Upper lobe of right lung (tissue), 1 donor: ENCODE measurements at places on chromosomes 7 and 10. TPM values are rescaled to one million over a fixed set of nuclear protein-coding genes. Genes with fewer than 3 reads are reported as not detected.

GRCh38 chr7:155867280-155867679 lies 55.0 kb upstream of the SHH start:
- no peaks in the 10 kb centered on the region for H3K27me3 ChIP-seq
- H3K36me3 ChIP-seq, result no peaks in the 10 kb centered on the region
- no peak for DNase-seq
- no peak overlapping the region for H3K4me3 ChIP-seq
- H3K4me1 ChIP-seq, result no peaks in the 10 kb centered on the region

- DNase-seq, result no peak
- no peak overlapping the region for H3K27ac ChIP-seq
- peak overlapping the region; percentile 38 for H3K4me3 ChIP-seq
Observed at GRCh38 chr7:90701021-90701420, 104.9 kb downstream of the CDK14 start.

GRCh38 chr7:147418966-147419365 lies 1171.6 kb upstream of the C7orf33 start:
- H3K27me3 ChIP-seq, result no peaks in the 10 kb centered on the region
- H3K27ac ChIP-seq, result no peak overlapping the region
- no peak for DNase-seq
- no peak overlapping the region for H3K4me3 ChIP-seq
- H3K4me1 ChIP-seq, result no peaks in the 10 kb centered on the region

DNA sequence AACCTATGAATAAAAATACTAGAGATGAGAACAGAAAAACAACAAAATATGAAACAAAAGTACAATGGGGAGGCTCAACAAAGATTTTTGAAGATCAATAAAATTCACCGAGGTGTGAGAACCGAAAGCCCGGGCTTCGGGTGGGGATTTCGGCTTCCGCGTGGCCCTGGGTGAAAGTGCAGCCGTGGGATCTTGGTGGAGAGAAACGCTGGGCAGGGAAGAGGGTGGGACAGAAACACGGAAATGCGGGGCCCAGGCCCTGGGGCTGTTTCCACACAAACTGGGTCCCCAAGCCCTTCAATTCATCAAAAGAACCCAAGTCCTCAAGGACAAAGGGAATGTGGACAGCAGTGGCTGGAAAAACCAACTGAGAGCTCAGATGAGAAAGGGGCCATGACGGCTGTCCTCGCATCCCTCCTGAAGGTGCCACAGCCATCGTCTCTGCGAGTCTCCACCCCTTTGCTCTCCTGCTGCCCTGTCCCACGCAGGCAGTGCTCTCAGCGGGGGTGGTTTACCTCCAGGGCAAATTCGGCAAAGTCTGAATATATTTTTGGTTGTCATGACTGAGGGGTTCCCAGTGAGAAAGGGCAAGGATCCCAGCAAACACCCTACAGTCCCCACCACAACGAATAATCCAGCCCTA lies 19.7 kb downstream of the FOXL3 start:
- no peaks in the 10 kb centered on the region for H3K4me1 ChIP-seq
- H3K4me3 ChIP-seq, result no peak overlapping the region
- H3K27me3 ChIP-seq, result peaks cover 10% of the 10 kb centered on the region
- H3K27ac ChIP-seq, result no peak overlapping the region
- peak; percentile 36 for DNase-seq
- H3K36me3 ChIP-seq, result no peaks in the 10 kb centered on the region

DENND2A gene
- 26.2 TPM for total RNA-seq

GRCh38 chr7:48438206-48438605 lies 266.9 kb downstream of the ABCA13 start:
- H3K4me3 ChIP-seq, result no peak overlapping the region
- no peaks in the 10 kb centered on the region for H3K36me3 ChIP-seq
- H3K27ac ChIP-seq, result no peak overlapping the region
- H3K4me1 ChIP-seq, result no peaks in the 10 kb centered on the region
- H3K27me3 ChIP-seq, result no peaks in the 10 kb centered on the region
- DNase-seq, result no peak

- H3K4me1 ChIP-seq, result peaks cover 6% of the 10 kb centered on the region
- peak; percentile 33 for DNase-seq
- peaks cover 3% of the 10 kb centered on the region for H3K27me3 ChIP-seq
- no peak overlapping the region for H3K27ac ChIP-seq
- no peaks in the 10 kb centered on the region for H3K36me3 ChIP-seq
Observed at GRCh38 chr7:151416112-151416940, 6.5 kb upstream of the WDR86 start.

DNA sequence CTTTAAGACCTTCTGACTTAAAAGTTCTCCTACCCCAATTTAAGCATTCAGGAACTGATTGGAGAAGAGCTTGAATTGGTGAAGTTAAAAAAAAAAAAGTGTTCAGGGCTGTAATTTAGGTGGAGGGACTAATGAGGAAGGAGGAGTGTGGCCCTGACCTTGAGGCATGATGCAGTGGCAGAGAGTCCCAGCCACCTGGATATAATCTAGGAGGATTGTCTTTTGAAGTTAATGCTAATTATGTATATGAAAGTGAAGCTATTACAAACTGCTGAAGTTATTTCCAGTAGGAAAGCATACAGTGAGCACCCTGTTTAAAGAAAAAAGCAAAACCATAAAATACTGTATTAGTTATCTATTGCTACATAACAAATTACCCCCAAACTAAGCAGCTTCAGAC lies 31.5 kb downstream of the ADD3 start:
- H3K4me1 ChIP-seq, result no peaks in the 10 kb centered on the region
- no peak overlapping the region for H3K4me3 ChIP-seq
- no peaks in the 10 kb centered on the region for H3K27me3 ChIP-seq
- H3K27ac ChIP-seq, result no peak overlapping the region

CHRM2 gene
- 1.1 TPM for total RNA-seq

DNA sequence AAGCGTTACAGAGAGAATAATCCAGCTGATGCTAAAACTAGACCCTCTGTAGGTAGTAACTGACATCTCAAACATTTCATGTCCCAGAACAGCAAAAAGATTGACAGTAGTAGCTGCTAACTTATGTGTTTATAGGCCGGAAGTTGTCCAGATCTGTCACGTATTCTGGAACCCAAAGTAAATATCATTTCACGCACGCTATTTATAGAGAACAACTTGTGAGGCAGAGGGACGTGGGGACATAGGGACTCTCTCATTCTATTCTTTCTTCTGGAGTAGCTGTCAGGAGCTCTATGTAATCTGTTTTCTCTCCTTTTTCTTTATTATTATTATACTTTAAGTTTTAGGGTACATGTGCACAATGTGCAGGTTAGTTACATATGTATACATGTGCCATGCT lies 22.3 kb downstream of the AGK start:
- H3K27me3 ChIP-seq, result no peaks in the 10 kb centered on the region
- H3K36me3 ChIP-seq, result peaks cover 1% of the 10 kb centered on the region
- H3K27ac ChIP-seq, result no peak overlapping the region
- H3K4me1 ChIP-seq, result no peaks in the 10 kb centered on the region

DNA sequence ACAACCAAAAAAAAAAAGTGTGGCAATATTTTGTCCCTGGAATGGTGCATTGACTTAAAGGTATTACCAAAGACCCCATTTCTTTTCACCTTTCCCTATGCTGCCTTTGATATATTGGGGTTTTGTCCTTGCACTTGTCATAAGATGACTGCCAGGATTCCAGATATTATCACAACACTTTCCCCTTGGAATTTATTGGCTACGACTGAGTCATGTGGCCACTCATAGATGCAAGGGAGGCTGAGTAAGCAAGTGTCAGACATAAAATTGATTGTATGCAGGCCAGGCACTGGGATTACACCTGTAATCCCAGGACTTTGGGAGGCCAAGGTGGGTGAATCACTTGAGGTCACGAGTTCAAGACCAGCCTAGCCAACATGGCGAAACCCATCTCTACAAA lies 83.6 kb downstream of the PPP1R3C start:
- no peaks in the 10 kb centered on the region for H3K27me3 ChIP-seq
- H3K4me1 ChIP-seq, result no peaks in the 10 kb centered on the region
- H3K27ac ChIP-seq, result no peak overlapping the region

PON3 gene
- total RNA-seq, result 36.4 TPM

- H3K36me3 ChIP-seq, result no peaks in the 10 kb centered on the region
- H3K27me3 ChIP-seq, result no peaks in the 10 kb centered on the region
- H3K27ac ChIP-seq, result no peak overlapping the region
- DNase-seq, result no peak
- H3K4me3 ChIP-seq, result no peak overlapping the region
Observed at GRCh38 chr10:29239569-29240472, 49.0 kb upstream of the LYZL1 start.

- H3K27ac ChIP-seq, result no peak overlapping the region
- DNase-seq, result no peak
- H3K36me3 ChIP-seq, result no peaks in the 10 kb centered on the region
- no peaks in the 10 kb centered on the region for H3K4me1 ChIP-seq
- no peaks in the 10 kb centered on the region for H3K27me3 ChIP-seq
Observed at GRCh38 chr10:69787681-69788080, 14.0 kb upstream of the COL13A1 start.
